Sigmoid colon (tissue), 7 donors: ENCODE measurements at places on chromosomes 5 and 9. TPM values are rescaled to one million over a fixed set of nuclear protein-coding genes. Genes with fewer than 3 reads are reported as not detected.

DNA sequence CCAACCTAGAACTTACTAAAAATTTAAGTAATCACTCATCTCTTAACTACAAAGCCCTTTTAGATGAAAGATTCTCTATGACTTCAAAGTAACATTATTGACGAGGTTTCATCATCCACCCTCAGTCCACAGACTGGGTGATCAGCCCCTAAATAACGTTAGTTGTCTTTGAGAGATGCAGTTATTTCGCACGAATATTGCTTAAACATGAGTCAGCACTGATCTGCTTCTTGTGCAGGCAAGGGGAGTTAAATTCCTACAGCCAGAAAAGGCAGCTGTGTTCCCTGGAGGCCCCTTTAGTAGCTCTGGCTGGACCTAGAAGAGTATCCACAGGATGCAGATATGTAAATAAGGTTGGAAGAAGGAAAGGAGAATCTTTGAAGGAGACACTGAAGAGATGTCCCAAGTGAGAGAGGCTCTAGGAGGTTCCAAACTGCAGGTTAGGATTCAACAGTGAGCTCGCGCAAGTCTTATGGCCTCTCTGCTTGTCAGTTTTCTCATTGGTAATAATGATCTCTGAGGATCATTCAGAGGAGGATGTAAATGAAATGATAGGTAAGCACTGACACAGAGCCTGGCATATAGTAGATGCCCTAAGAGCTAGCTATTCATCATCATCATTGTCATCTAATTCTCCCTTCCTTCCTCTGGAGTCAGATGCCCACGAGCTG lies 122.2 kb upstream of the MAN2A1 start:
- DNase-seq: no peak
- no peak overlapping the region for H3K27ac ChIP-seq
- H3K27me3 ChIP-seq: no peaks in the 10 kb centered on the region
- no peaks in the 10 kb centered on the region for H3K36me3 ChIP-seq
- H3K4me3 ChIP-seq: no peak overlapping the region

DNA sequence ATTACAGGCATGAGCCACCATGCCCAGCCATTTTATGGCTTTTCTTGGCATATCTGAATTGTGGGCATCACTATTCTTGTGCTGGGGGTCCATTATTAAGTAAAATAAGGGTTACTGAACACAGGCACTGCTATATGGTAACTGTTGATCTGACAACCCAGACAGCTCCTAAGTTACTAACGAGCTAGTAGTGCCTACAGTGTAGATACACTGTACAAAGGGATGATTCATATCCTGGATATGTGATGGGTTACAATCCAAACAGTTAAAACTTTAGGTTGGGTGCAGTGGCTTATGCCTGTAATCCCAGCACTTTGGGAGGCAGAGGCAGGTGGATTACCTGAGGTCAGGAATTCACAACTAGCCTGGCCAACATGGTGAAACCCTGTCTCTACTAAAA lies 4.3 kb downstream of the CD14 start:
- H3K4me3 ChIP-seq: no peak overlapping the region
- no peak for DNase-seq
- no peaks in the 10 kb centered on the region for H3K36me3 ChIP-seq
- H3K4me1 ChIP-seq: peaks cover 12% of the 10 kb centered on the region
- H3K27me3 ChIP-seq: no peaks in the 10 kb centered on the region

- H3K36me3 ChIP-seq: no peaks in the 10 kb centered on the region
- peak overlapping the region; percentile 42 for H3K27ac ChIP-seq
- no peak overlapping the region for H3K4me3 ChIP-seq
- no peak for DNase-seq
- H3K27me3 ChIP-seq: no peaks in the 10 kb centered on the region
These were observed 10.5 kb downstream of the PFDN1 start for GRCh38 chr5:140292212-140293036.

- peaks cover 14% of the 10 kb centered on the region for H3K4me1 ChIP-seq
- H3K36me3 ChIP-seq: no peaks in the 10 kb centered on the region
- DNase-seq: peak; percentile 75
- peak overlapping the region; percentile 77 for H3K27ac ChIP-seq
- H3K4me3 ChIP-seq: no peak overlapping the region
- H3K27me3 ChIP-seq: no peaks in the 10 kb centered on the region
These were observed 190.3 kb downstream of the TLE1 start for GRCh38 chr9:81499021-81499454.

- H3K4me1 ChIP-seq: no peaks in the 10 kb centered on the region
- no peak for DNase-seq
- no peak overlapping the region for H3K4me3 ChIP-seq
- no peak overlapping the region for H3K27ac ChIP-seq
- H3K27me3 ChIP-seq: no peaks in the 10 kb centered on the region
- H3K36me3 ChIP-seq: no peaks in the 10 kb centered on the region
These were observed 567.9 kb downstream of the TAF11L14 start for GRCh38 chr5:18202164-18202563.

Gene LCN1
- not detected for total RNA-seq

Gene ZDHHC11
- total RNA-seq: 4.3 TPM

Gene ISL1
- 0.81 TPM for total RNA-seq
